ENCODE measurements at places on chromosomes 7 and 10.

- DNase-seq, result no peak
Observed at GRCh38 chr10:64558094-64558835, 1037.1 kb downstream of the REEP3 start.

- peak; percentile 29 for DNase-seq
Observed at GRCh38 chr7:36487756-36488336, 98.2 kb downstream of the ANLN start.

- DNase-seq, result no peak
Observed at GRCh38 chr10:123999261-123999660, 94.1 kb downstream of the CHST15 start.

DNA sequence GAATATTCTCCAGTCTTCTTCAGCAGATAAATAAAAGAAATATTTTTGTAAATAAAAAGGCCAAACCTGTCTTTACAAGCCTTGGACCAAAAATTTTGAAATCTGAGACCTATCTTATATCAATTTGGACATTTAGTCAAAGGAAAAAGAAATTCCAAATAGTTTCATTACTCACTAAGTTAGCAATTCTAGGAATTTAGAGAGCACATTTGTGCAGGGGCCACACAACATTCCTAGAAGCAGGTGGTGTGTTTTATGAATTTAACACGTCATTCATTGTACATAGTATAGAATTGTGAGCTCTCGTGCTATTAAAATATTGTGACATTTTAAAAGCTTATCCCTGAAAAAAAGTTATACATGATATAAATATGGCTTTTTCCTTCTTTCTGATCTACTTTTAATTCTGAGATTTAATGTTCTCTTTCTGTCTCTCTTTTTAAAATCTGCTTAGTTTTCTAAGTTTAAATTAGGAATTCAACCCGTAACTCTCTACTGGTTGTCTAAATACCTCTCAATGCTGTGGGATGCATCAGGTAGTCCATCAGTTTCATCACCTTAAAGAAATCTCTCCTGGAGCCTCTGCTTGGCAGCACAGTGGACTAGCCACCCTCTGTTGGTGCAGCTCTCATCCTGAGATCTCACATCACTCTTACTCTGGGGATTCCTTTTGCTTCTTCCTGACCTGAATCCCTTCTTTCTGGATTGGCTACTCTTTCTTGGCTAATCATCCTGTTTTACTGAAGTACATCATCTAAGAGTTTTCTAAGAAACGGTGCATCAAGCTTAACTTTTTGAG is 124.5 kb downstream of the SEMA3E start:
- no peak for DNase-seq

DNA sequence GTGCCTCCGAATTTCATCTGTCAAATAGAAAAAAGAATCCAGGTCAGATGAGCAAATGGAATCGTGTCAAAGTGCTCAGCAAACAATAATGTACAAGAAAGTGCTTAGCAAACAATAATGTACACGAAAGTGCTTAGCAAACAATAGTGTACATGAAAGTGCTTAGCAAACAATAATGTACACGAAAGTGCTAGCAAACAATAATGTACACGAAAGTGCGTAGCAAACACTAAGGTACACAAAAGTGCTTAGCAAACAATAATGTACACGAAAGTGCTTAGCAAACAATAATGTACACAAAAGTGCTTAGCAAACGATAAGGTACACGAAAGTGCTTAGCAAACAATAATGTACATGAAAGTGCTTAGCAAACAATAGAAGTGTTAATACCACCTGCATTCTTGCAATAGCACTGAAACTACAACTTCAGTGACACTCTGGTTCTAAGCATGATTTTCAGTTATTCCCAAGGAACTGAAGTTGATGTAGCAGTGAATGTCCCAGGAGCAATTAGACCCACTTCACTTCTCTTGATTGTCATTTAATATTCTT is 33.4 kb upstream of the MYL10 start:
- no peak for DNase-seq

- no peak for DNase-seq
Observed at GRCh38 chr10:113880236-113880635, 25.8 kb downstream of the NHLRC2 start.

Measured in H54 (cell line).